ENCODE measurements at places on chromosomes 2 and 18. TPM values are rescaled to one million over a fixed set of nuclear protein-coding genes. Genes with fewer than 3 reads are reported as not detected.

Gene GKN1
- total RNA-seq: not detected

Gene CXCR1
- total RNA-seq: not detected

Gene MC5R
- not detected for total RNA-seq

Gene TGFA
- total RNA-seq: 0.38 TPM

Gene DYNAP
- not detected for total RNA-seq

Gene LIMS3
- total RNA-seq: 28.2 TPM

Gene ST8SIA3
- not detected for total RNA-seq

Gene TMBIM1
- total RNA-seq: 118 TPM

Gene CAPN14
- total RNA-seq: under 0.01 TPM

Measured in endothelial cell of coronary artery (primary cell).